PC-3 (cell line): ENCODE measurements at places on chromosomes 6 and 20. TPM values are rescaled to one million over a fixed set of nuclear protein-coding genes. Genes with fewer than 3 reads are reported as not detected.

The SGK2 gene
- 3.0 and 6.6 TPM in 2 replicates for total RNA-seq

The NFATC2 gene
- total RNA-seq: 12.4 and 12.9 TPM in 2 replicates

The CLPSL2 gene
- total RNA-seq: not detected in 2 replicates

The LCA5 gene
- 0.73 and 0.86 TPM in 2 replicates for total RNA-seq

The DAAM2 gene
- total RNA-seq: not detected in 2 replicates

The FOXF2 gene
- total RNA-seq: not detected in 2 replicates

The SLC17A2 gene
- total RNA-seq: not detected in 2 replicates

The WFDC10B gene
- total RNA-seq: not detected in 2 replicates

The MTFR2 gene
- 6.2 and 12.4 TPM in 2 replicates for total RNA-seq

The TGM2 gene
- total RNA-seq: 583 and 773 TPM in 2 replicates

The CARMIL1 gene
- total RNA-seq: 17.0 and 22.0 TPM in 2 replicates

The ERVFRD-1 gene
- total RNA-seq: not detected in 2 replicates

The PDYN gene
- total RNA-seq: not detected in 2 replicates

The RIMS1 gene
- 0.51 and 0.81 TPM in 2 replicates for total RNA-seq

The SIRPA gene
- 12.8 and 17.3 TPM in 2 replicates for total RNA-seq
